ENCODE measurements at places on chromosomes 7 and 10.

DNA sequence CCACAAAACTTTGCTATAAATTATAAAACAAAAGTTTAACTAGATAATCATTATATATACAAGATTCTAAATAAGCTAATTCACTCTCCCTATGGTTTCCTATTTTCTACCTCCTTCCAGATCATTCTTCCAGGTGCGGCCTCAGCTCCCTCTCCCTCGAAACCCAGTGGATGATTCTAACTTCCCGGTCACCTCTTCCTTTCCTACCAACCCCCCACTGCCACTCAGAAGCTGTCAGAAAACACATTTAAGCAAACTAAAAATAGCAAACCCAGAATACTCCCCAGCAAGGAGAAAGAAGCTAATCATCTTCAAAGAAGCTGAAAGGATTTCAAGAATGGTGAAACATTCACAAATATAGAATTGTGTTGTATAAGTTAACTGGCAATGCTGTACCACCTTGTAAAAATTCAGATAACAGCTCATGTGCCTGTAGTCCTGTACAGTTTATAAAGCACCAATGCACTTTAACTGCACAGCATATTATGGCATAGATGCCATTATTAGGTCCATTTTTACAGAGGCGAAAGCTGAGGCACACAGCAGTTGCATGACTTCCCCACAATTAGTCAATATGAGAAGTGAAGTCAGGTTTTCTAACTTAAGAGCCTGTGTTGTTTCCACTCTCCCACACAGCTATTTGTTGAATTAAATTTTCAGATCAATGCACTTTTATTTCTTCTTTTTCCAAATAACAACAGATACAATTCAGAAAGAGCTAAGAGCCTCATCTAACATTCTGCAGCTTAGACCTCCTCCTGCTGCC, 13.7 kb upstream of the DNTT start:
- no peak for DNase-seq

DNA sequence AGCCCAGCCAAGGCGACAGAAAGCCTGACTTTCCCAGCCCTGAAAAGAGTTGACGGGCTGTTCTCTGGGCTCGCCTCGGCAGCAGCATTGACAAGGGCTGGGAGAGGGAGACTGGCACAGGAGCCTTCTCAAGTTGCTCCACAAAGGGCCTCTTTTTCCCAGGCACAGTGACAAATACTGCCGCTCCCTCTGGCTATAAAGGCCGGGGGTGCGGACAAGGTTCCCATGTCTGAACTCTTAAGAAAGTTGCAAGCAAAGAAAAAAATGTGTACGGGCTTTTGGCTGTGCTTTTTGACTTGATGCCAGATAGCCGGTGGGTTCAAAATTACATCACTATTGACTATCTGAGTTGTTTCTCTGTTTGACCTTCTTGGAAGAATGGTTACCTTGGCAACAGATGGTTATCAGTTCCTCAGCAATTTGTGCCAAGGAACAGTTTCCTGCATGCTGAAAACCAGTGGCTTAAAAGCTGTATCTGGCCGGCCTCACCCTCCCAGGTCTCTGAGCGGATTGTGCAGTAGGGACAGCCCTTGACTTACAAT, 115.9 kb upstream of the EEPD1 start:
- no peak for DNase-seq

DNA sequence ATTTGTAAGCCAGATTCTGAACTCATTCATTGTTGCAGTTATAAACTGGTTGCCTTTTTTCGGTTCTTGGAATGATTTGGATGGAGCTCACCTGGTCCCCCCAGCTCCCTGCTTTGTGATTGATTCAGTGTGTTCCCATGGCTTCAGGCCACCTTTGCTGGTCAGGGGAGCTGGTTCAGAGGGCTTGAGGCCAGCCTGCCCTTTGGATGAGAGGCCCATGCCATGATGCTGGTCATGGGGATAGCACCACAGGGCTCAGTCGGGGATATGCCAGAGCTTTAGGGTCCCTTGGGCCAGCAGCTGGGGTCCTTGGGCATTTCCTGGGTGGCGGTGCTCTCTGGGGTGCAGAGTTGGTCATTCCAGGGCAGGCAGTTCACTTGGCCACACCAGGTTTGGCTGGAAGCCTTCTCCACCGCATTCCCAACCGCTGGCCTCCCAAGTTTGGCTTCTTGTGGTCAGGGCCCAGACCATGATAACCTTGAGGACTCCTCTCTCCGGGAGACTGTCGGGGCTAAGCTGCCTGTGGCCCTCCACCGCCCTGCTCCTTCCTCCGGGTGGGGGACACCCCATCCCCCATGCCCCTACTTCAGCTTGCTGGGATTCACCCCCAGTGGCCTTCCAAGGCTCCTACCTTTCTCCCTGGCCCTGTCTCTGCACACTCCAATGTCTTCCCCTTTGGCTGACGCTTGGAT, 65.1 kb downstream of the MGMT start:
- no peak for DNase-seq

GRCh38 chr7:55423891-55424290, 58.8 kb downstream of the LANCL2 start:
- no peak for DNase-seq

- DNase-seq: no peak
Observed at GRCh38 chr7:22808140-22808539, 14.5 kb downstream of the TOMM7 start.

DNA sequence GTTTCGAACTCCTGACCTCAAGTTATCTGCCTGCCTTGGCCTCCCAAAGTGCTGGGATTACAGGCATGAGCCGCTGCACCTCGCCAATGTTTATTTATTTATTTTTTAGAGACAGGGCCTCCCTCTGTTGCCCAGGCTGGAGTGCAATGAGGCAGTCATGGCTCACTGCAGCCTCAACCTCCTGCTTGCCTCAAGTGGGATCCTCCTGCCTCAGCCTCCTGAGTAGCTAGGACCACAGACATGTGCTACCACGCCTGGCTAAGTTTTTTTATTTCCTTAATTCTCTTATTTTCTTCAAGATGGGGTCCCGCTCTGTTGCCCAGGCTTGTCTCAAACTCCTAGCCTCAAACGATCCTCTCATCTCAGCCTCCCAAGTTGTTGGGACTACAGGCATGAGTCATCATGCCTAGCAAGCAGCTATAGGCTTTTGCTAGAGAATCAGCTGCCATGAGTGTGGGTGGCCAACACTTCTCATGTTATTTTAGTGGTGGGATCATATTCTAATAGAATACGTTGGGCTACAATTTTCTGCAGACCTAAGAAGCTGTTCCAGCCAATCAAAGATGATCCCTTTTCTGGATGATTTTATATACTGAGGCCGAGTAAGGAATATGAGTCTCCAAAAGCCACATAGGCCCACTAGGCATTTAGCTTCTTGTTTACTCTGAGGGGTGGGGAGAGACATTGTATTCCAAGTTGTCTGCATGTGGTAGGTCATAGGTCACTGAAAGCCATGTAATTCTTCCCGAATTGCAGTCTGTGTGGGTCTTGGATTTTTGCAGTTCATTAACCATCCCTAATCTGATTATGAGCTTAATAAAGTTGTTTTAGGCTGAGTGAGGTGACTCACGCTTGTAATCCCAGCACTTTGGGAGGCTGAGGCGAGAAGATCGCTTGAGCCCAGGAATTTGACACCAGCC, 7.6 kb upstream of the TMEM248 start:
- DNase-seq: no peak

GRCh38 chr10:33421789-33422462, 87.5 kb upstream of the NRP1 start:
- DNase-seq: no peak

DNA sequence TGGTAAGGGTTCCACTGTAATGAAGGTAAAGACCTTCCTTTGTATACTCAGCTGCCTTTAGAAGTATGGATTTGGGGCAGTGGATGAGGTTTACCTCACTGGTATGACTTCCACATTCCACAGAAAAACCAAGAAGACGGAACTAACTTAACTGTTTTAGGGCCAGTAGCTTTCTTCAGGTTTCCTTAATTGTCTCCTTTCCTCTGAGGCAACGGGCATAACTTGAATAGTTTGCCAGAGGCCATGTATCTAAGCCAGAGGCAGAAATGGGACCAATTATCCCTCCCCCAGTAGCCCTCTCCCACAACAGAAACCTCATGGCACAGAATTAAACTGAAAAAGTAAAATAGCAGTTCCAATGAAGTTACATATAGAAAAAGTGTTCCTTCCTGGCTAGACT, 281.7 kb downstream of the PHTF2 start:
- no peak for DNase-seq

GRCh38 chr7:636396-636795, 90.1 kb upstream of the DNAAF5 start:
- DNase-seq: peak; percentile 58

GRCh38 chr7:135210888-135211178, 493 bp downstream of the WDR91 start:
- no peak for DNase-seq

GRCh38 chr7:76280408-76280807, 22.1 kb upstream of the HSPB1 start:
- DNase-seq: no peak

DNA sequence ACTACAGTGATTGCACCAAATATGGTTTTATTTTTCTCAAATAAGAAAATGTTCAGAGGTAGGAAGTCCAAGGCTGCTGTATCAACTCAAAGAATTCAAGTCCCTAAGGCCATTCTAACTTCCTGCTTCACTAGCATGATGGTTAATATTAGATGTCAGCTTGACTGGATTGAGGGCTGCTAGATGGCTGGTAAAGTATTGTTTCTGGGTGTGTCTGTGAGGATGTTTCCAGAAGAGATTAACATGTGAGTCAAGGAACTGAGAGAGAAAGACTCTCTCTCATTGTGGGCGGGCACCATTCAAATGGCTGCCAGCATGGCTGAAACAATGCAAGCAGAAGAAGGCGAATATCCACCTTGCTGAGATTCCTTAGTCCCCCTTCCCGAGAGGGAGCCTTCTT, 77.4 kb upstream of the NRBF2 start:
- DNase-seq: no peak

DNA sequence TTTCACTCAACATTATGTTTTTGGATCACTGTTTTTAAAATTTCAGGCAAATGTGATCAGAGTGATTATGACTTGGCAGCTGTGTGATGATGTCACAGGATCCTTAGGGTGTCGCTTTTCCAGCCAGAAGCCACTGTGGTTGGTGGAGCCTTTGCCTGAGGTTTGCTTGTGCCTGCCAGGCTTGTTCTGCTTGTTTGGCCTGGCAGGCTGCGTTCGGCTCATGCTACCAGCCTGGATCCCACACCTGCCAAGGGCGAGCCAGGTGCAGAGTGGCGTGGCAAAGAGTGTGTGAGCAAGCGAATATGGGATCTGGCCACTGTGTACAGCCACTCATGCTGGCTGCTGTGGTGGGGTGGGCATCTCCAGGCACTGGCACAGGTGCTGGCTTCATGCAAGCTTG, 55.7 kb downstream of the ADK start:
- no peak for DNase-seq

DNA sequence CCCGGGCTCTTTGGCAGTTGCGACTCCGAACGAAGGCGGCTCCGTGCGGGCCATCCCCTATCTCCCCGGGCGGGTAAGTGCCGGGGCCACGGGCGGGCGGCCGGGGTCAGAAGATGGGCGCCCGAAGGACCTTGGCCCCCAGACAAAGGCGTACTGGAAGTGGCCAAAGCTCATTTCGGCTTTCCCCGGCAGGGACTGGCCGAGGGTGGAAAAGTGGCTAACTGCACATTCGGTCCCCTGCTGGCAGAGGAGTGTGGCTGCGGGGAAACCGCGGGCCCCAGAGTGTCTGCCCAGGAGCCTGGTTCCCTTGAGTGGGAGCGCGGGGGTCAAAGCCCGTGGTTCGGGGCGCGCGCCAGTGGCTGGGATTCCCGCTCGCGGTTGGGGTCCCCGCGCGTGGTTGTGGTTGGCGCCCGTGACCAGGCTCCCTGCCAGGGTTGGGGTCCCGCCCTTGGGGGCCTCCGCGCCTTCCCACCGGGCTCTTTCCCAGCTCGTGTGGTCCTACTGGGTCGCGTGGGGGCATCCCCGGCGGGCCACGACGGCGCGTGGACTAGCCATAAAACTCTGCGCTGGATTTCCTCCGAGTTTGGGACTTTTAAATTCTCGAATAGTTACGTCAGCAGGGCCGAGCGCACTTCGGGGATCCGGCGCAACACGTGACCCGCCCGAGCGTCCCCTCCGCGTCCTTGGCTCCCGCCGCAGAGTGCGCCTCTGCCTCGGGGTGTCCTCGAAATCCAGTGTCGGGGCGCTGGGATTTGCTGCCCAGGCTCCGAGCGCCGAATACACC, 124.4 kb downstream of the TACC2 start:
- no peak for DNase-seq

- DNase-seq: no peak
Observed at GRCh38 chr10:103768345-103768744, 87.0 kb downstream of the SH3PXD2A start.

DNA sequence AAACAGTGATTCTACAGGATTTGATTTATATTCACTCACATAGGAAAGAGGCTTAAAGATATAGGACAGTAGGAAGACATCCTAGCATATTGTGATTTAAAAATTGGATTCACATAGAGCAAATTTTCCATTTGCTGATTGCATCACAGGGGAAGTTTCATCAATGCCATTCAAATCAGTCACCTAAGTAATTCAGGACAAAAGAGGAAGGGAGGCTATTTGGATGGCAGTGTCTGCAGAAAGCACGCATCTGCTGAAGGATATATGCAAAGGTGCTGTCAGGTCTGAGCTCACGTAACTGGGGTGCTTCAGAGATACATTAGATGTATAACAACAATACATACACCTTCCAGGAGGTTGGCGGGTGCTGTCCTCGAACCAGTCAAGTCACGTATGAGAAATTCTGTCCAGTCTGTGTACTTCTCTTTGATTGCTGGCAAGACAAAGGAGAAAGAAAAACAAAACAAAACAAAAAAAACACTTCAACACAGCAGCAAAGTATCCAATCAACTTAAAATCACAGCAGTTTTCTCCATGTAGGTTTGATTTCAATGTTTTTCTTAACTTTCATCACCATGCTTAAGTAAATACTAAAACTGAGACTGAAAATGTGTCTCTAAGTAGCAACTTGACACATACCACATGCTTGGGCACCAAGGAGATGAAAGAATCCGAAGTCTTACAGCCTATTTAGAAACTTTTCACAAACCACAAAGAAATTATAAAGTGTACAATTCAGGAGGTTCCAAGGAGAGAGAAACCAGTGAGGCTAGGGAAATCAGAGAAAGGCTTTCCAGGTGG, 125.1 kb downstream of the SFMBT2 start:
- DNase-seq: no peak

Measured in activated T-cell treated with anti-CD3 and anti-CD28 coated beads, Interleukin-2, amount 50 U/mL, for 24 hours (primary cell).